ENCODE measurements at places on chromosomes 1 and 21. TPM values are rescaled to one million over a fixed set of nuclear protein-coding genes. Genes with fewer than 3 reads are reported as not detected.

- peaks cover 11% of the 10 kb centered on the region for H3K27me3 ChIP-seq
- peaks cover 2% of the 10 kb centered on the region for H3K36me3 ChIP-seq
- no peaks in the 10 kb centered on the region for H3K4me1 ChIP-seq
Measured at GRCh38 chr1:13687151-13687715, 12.8 kb upstream of the PRDM2 start.

The ITLN1 gene
- not detected for total RNA-seq

DNA sequence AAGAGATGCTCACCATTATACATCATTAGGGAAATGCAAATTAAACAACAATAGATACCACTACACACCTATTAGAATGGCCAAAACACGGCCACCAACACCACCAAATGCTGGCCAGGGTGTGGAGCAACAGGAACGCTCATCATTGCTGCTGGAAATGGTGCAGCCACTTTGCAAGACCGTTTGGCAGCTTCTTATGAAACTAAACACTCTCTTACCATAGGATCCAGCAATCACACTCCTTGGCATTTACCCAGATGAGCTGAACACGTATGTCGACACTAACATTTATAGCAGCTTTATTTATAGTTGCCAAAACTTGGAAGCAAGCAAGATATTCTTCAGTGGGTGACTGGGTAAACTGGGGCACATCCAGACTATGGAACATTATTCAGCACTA lies 28.9 kb upstream of the ADARB1 start:
- H3K27me3 ChIP-seq: peaks cover 10% of the 10 kb centered on the region
- no peaks in the 10 kb centered on the region for H3K4me1 ChIP-seq
- H3K36me3 ChIP-seq: no peaks in the 10 kb centered on the region
- no peak for DNase-seq
- H3K27ac ChIP-seq: no peak overlapping the region

DNA sequence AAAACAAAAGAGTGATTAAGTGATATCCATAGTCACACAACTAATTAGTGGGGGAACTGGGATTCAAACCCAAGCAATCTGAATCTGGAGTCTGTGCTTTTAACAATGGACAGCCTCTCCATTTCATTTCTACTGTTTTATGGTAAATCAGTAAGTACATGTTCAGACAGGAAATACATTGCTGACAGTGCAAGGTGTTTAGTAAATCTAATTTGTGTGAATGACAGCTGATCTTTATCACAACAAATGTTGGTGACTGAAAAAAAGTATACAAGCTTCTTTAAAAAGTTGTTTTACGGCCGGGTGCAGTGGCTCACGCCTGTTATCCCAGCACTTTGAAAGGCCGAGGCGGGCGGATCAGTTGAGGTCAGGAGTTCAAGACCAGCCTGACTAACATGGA lies 20.6 kb downstream of the DONSON start:
- no peaks in the 10 kb centered on the region for H3K27me3 ChIP-seq
- peaks cover 38% of the 10 kb centered on the region for H3K36me3 ChIP-seq
- H3K27ac ChIP-seq: peak overlapping the region; percentile 69
- H3K4me3 ChIP-seq: no peak overlapping the region
- peaks cover 30% of the 10 kb centered on the region for H3K4me1 ChIP-seq

DNA sequence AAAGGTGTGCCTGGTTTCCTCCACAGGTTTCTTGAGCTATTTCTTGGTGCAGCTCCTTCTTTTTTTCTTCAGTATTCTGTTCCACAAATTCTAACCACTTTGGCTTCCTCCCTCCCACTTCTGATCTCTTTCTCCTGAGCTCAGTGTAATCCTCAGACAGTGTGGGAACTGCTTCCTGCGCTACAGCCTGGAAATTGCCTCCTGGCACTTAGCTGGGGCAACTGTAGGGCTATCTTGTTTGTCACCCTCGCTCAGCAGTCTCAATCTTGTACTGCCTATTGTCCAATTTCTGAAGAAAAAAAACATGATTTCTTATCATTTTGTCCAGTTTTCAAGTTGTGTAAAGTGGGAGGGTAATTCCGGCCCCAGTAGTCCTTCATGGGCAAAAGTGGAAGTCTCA lies 24.0 kb upstream of the GALNT2 start:
- H3K27me3 ChIP-seq: peaks cover 7% of the 10 kb centered on the region
- DNase-seq: no peak
- H3K27ac ChIP-seq: no peak overlapping the region
- H3K4me1 ChIP-seq: no peaks in the 10 kb centered on the region
- H3K4me3 ChIP-seq: no peak overlapping the region

DNA sequence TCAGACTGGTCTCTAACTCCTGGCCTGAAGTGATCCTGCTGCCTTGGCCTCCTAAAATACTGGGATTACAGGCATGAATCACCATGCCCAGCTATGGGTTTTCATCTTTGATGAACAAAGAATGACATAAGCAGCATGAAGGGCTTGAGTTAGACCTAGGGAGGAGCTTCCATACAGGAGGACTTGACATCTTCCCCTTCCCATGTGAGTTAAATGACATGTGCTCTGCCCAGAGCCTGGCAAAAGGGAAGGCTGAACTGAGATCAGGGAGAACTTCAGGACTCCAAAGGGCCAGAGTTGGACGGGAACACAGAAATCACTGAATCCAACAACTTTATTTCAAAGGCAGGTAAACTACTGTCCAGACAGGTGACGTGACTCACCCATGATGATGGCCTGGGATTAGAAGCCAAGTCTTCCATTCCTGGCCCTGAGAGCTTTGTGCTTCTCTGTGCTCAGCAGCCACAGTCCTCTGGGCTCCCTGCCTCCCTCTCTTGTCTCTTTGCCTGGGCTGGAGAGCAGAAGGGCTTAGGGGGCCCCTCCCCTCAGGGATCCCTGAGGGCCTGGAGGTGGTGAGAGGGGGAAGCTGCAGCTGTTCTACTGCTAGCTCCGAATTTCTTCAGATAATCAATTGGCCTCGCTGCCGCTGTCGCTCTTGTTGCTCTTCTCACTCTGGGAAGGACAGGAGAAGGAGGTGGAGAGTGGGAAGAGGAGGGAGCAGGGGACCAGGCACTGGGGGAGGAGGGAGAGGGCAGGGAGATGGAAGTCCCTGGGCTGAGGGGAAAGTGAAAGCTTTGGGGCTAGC lies 7.6 kb downstream of the NHLH1 start:
- no peaks in the 10 kb centered on the region for H3K27me3 ChIP-seq
- H3K36me3 ChIP-seq: no peaks in the 10 kb centered on the region
- H3K4me3 ChIP-seq: no peak overlapping the region

DNA sequence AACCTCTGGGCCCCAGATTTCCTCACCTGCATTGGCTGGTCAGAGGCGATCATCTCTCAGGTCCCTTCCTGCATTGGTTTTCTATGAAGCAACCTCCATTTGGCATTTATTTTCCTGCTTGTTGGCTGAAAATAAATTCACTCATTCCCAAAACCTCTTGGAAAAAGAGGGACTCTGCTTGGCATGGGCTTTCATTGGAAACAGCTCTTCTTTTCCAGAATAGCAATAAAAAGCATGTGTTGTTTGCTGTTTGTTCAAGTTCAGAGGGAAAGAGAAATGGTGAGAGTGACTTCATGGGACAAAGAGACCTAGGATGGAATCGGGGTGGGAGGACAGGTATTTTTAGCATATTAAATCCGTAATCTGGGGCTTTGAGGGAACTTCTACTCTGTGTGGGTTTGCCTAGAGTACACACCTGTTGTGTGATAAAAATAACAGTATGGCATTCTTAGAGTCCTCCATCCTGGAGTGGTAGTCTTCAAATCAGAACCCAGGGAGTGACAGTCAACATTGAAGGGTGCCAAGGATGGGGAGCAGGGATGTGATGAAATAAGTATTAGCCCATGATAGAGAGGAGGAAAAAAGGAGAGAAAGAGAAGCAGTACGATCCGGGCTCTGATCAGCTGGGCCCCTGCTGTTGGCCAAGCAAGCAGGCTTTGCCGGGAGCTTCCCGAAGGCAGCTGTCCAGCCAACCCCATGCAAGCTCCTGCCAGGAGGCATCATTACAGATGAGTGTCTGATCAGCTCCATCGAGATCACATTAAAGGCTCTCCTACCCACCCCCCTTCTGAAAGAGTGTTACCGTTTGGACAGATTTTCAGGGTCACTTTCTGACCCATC lies 131.9 kb upstream of the NFIA start:
- no peak for DNase-seq
- no peaks in the 10 kb centered on the region for H3K4me1 ChIP-seq
- no peak overlapping the region for H3K27ac ChIP-seq
- no peaks in the 10 kb centered on the region for H3K36me3 ChIP-seq

The KRTAP13-2 gene
- not detected for total RNA-seq

DNA sequence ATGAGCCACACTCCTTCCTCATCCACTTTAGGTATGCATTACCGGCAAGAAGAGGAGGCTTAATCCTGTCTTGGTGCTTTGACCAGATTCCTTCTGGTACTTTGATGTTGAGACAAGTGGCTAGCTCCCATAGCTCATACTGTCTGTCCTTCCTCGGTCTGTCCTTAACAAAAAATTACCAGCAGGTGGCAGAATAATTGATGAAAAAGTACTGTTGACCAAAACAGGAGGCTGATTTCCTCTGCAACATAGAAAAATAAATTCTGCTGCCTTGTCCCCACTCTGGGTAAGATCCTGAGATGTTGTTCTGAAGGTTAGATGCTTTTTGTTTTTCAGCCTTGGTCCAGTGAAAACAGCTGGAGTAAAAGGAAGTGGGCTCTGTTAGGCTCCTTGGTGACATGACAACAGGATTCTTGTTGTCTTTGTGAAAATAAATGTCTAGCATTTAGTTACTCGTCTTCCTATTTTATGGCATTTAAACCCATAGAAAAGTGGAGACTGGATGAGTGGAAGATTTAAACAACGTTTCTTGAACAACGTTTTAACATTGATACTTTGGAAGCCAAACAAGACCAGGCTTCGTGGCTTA lies 11.2 kb upstream of the HJV start:
- no peak overlapping the region for H3K27ac ChIP-seq
- H3K27me3 ChIP-seq: peaks cover 6% of the 10 kb centered on the region
- H3K36me3 ChIP-seq: peaks cover 3% of the 10 kb centered on the region
- H3K4me3 ChIP-seq: no peak overlapping the region
- H3K4me1 ChIP-seq: peaks cover 19% of the 10 kb centered on the region

All from activated CD8-positive, alpha-beta T cell treated with anti-CD3 and anti-CD28 coated beads for 36 hours (primary cell).